T-cell (primary cell): ENCODE measurements at places on chromosomes 3 and 15. TPM values are rescaled to one million over a fixed set of nuclear protein-coding genes. Genes with fewer than 3 reads are reported as not detected.
A peak's percentile ranks its signal among the peaks of the same experiment; 100 is the strongest.

DNA sequence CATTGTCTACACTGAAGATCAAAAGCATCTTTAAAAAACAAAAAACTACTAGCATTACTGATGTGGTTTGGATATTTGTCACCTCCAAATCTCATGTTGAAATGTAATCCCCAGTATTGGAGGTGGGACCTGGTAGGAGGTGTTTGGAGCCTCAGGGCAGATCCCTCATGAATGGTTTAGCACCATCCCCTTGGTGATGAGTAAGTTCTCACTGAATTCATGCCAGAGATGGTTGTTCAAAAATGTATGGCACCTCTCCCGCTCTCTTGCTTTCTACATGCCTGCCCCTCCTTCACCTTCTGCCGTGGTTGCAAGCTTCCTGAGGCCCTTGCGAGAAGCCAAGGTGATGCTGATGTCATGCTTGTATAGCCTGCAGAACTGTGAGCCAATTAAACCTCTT, 136.6 kb upstream of the FHIT start:
- DNase-seq: no peak

DNA sequence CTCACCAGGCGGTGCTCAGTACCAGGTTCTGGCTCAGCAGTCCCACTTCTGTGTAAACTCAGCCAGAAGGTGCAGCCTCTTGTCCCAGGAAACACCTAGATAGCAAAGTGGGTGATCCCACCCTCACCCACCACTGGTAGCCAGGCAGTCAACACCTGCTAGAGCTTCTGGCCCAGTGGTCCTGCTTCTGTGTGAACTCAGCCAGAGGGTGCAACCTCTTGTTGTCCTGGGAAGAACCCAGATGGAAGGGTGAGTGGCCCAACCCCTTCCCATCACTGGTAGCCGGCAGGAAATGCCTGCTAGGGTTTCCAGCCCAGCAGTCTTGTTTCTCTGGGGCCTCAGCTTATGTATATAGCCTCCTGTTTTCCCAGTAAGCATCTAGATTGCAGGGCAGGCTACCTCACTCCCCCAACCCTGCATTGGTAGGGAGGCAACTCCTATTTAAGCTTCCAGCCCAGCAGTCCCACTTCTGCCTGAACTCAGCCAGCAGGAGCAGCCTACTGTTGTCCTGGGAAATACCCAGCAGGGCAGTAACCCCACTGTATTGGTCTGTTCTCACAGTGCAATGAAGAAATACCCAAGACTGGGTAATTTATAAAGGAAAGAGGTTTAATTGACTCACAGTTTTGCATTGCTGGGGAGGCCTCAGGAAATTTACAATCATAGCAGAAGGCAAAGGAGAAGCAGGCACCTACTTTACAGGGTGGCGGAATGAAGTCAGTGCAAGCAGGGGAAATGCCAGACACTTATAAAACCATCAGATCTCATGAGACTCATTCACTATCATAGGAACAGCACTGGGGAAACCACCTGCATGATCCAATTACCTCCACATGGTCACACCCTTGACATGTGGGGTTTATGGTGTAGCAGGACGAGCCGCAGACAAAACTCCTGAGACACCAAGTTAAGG, 110.6 kb downstream of the DTWD1 start:
- DNase-seq: no peak

DNA sequence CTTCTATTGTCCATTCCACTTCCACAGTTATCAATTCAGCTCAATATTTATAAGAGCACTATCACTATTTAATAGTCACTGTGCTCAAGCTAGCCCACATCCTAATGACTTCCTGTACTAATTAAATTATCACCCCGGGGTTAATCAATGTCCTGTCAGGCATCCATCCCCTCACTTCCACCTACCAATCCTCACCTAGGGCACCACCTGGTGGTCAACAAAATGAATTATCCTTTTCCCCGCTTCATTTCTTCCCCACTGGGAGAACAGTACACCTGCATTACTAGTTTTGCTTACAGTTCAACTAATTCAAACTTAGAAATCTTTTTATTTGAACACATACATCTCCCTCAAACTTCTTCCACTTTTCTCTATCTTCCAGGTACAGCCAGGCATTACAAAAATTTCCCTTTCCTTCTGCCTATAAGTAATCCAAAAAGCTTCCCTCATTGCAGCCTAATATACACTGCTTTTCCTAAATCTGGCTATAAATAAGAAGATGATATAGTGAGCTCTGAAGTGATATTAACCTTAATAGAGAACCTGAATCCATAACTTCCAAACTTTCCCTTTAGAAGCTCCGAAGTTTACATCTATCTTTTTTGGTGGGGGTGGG, 68.5 kb downstream of the TMCC1 start:
- DNase-seq: peak; percentile 5

Gene LINGO1
- total RNA-seq: not detected

DNA sequence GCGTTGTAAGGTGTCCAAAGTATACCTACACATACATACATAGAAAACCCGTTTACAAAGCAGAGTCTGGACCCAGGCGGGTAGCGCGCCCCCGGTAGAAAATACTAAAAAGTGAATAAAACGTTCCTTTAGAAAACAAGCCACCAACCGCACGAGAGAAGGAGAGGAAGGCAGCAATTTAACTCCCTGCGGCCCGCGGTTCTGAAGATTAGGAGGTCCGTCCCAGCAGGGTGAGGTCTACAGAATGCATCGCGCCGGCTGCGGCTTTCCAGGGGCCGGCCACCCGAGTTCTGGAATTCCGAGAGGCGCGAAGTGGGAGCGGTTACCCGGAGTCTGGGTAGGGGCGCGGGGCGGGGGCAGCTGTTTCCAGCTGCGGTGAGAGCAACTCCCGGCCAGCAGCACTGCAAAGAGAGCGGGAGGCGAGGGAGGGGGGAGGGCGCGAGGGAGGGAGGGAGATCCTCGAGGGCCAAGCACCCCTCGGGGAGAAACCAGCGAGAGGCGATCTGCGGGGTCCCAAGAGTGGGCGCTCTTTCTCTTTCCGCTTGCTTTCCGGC, 318.6 kb downstream of the FGF12 start:
- no peak for DNase-seq

- DNase-seq: no peak
Measured at GRCh38 chr15:83653639-83654378, at the start of gene ADAMTSL3. Gene ADAMTSL3, plus strand, starts transcription at chr15:83654123. Its CDS starts 1,639 bp downstream, at chr15:83655762.

GRCh38 chr3:49611291-49611690, 57.0 kb downstream of the BSN start:
- no peak for DNase-seq

DNA sequence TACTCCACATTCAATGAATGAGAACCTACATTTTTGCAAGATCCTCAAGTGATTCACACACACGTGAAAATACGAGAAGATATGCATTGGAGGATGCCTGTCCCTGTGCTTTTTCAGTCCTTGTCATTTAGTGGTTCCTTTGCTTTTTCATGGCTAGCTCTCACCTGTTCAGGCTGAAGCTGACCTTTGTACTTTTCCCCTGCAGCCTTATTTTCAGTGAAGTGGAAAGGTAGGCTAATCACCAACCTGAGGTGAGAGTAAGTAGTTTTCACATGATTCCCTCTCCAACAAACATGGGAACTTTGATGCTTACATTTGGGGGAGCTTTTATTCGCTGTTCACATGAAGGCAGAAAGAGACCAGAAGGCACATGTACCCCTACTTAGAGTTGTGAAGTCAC, 8.3 kb downstream of the ITPR1 start:
- no peak for DNase-seq

DNA sequence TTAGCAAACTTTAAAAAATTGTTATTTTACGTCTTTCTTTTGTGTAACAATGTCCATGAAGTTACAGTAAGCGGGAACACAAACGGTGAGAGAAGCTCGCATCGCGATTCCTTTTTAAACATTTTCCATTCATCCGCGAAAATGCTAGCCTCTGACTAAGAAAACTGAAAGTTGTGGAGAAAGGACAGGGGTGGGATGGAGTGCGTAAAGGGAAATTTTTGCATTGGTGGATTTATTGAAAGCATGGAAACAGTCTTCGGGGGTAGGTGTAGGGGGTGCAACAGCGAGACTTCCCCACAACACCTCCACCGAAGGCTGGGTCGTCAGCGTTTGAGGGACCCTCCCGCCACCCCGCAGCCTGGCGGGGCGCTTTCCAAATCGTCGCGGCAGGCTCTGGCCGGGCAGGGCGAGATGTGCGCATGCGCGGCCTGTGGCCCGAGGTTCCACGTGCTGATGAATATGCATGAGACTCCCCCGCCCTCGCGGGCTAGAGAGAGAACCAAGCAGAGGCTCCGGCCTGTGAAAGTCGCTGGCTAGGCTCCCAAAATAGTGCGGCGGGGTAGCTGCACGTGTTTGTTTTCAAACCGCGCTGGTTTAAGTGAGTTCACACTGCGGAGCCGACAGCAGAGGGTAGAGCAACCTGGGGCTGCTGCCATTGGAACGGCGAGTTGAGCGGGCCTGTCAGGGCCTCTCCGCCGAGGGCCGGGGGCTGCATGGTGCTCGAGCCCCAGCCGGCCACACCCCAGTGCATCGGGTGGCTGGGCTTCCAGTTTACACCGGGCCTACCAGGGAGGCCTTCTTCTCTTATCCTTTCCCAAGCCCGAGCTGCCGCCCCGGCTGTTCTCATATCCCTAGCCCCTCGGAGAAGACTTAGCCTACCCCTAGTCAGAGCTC, 9.9 kb downstream of the ZIC1 start:
- no peak for DNase-seq

GRCh38 chr15:65952391-65953053, 83.2 kb downstream of the RAB11A start:
- DNase-seq: no peak
